ENCODE measurements at places on chromosomes 11 and 22. TPM values are rescaled to one million over a fixed set of nuclear protein-coding genes. Genes with fewer than 3 reads are reported as not detected.

DNA sequence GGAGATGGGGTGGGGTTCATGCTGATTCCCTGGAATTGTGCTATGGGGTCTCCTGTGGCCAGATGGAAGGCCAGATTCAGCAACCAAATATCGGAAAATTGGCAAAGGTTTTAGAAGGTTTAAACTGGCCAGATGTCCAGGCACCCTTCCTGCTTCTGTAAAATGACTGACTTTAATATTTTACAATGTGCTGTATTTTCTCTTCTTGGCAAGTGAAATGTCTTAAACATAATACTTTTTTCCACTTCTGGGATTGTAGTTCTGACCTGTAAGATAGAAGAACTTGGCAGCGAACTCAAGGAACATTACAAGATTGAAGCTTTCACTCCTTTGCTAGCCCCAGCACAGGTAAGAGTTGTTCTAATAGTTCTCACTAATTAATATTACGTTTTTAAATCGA is 17.5 kb downstream of the POLA2 start:
- DNase-seq, result no peak

DNA sequence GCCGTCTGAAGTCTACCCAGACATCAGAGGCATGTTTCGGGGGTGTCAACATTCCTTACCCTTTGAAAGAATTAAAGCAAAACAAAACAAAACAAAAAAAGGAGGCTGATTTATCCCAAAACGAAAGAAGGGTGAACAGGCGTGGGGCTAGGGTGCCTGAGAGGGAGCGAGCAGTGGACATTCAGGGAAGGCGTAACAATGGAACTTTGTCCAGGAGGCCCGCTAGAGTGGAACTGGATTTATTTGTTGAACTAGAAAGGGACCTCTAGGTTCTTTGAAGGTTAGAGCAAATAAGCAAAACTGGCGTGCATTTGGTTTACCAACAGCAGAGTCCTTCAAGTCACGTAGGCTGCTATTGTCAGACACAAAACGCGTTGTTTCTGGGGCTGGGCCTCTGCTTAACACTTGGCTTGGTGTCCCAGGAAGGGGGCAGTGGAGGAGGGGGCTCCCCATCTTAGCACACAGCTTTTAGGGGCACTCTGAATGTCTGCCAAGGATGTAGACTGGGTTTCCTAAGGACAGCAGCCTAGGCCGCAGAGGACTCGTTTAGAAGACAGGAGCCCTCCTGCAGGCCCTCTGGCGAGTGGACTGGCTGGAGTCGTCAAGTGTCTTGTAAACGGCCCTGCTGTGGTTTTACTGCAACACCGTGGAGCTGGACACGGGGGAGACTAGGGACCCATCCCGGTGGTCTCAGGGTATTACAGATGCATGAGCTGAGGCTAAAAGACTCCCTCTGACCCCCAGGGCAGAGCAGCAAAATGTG is 203.7 kb upstream of the SORL1-AS1 start:
- DNase-seq, result no peak

Gene HYOU1
- total RNA-seq, result 193 TPM

Gene MOGAT2
- 0.09 TPM for total RNA-seq

Measured in K562 (cell line).